ENCODE measurements at places on chromosomes 5 and 9.

- no peak for DNase-seq
Observed at GRCh38 chr9:90741036-90741435, 60.6 kb upstream of the SYK start.

DNA sequence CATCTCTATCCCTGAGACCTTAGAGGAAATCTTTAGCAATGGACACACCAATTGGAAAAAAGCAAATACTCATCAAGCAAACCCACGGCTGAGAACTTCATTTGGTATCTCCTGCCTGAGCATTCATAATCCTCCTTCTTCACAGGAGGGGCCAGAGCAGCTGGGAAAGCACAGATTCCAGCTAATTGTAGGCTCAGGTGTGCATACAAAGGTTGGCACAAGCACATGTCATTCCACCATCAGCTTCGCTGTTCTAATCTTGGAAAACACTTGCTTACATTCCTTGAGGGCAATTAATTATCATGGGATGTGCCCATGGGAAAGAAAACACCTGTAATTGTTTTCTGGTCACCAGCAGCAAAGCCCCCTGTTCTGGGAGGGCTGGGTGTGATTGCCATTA, 376.6 kb downstream of the SPOCK1 start:
- DNase-seq, result no peak

DNA sequence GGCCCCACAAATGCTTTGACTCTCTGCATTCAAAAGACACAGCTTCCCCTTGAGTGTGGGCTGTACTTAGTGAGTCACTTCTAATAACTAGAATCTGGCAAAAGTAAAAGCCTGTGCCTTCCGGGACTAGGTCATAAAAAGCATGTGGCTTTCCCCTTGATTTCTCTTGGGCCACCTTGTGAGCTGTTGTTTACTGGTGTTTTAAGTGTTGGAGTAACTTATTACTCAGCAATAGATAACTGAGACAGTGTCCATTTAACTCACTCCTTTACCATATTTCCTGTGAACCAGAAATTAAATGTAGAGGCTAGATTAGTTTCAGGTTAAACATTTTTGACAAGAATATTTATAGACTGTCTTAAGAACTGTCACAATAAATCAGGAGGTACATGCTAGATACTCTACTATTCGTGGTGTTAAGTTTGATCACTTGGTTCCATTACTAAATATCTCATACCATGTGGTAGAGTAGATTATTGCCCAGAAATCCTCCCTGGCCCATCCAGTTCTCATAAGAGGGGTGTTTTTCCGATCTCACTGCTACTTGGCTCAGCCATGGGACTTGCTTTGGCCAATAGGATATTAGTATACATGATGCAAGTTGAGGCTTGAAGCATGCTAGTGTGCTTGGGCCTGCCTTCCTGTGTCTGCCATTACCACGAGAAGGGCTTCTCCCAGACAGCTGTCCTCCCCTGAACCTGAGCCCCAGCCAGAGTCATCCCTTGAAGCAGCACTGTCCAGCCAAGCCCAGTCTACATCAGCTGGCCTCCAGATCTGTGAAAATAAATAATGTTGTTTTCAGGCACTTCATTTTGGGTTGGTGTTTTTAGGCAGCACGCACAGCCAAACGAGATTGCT, 10.4 kb upstream of the CMBL start:
- DNase-seq, result no peak

GRCh38 chr5:136279314-136279713, 86.0 kb downstream of the TRPC7 start:
- no peak for DNase-seq

DNA sequence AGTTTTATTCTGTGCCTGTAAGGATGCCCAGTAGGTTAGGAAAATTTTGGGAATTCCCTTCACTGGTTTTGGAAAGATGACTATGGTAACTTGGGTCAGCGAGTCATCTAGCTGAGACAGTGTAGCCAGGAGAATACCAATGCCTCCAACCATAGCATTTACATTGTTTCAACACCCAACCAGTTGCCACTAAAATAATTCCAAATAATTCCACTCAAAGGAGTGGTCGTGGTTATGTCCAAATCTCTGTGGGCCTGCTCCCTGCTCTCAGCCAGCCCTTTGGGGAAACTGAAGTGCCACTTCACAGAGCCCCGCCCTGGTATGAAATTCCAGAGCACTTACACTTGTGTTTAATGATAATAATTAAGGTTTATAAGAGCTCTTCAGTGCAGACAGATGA, 310.5 kb downstream of the PLK2 start:
- no peak for DNase-seq

DNA sequence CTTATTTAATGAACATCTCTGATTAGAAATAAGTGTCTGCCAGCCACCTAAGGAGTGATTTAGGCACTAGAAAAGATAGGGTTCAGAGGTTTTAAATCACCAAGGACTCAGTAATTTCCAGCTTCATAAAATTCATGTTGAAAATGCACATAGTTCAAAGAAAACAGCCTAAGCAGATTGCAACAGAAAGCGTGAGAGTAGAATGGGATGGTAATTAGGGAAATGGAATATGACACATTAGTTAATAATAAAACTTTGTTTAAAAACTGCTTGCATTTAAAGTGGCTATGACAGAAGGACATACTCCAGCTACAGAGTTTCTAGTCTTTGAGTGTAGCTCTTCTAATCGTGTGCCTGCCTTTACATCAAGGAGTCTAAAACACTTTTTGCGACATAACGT, 490.8 kb downstream of the TLE4 start:
- DNase-seq, result no peak

DNA sequence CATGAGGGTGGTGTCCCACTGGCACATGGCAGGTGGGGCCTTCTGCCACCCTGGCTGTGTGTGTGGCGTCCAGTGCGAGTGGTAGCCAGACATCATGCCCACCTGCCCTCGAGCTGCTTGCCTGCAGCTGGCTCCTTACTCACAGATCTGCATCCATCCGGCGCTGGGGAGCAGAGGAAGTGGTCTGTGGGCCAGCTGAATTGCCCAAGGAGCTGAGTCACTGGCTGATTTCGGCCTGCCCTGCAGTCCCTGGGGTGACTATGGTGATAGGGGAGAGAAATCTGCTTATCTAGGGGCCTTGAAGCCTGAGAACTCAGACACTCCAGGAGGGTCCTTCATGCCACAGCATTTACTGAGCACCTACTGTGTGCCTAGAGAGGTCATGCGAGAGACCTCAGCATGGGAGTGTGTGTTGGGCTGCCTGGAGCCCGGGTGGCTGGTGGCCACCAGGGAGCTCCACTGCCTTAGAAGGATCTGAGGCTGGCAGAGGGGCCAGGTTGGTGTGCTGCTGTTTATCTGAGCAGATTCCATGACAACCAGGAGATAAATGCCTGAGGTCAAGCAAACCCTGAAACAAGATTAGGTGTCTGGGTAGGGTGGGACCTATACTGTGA, 57.1 kb downstream of the SLC22A5 start:
- no peak for DNase-seq

GRCh38 chr5:68862560-68862959, 231.3 kb upstream of the SLC30A5 start:
- no peak for DNase-seq

DNA sequence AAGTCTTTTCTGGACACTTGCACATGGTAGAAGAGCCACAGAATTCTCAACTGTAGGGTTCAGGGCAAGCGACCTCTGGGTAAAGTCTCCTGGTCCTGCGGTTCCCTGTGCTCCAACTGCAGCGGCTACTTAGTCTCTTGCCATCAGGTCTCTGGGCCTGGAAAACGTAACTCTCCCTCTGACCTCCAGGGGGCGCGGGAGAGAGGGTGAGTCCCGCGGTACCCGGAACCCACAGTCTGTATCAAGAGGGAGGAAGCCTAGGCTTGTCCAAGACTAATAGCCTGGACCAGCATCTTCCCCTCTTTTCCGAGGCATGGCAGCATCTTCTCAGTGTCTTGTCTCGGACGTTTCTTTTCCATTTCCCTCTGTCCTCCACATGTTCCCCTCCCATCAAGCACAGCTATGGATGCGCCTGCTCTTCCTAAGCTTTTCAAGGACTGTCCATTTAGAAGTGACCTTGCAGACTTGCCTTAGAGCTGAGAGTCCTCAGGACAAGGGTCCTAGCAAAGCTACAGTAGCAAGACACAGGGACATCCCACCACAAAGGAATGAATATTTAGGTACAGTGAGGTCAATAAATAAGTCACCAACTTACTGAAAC, 59.3 kb downstream of the FSTL4 start:
- DNase-seq, result peak; percentile 5

DNA sequence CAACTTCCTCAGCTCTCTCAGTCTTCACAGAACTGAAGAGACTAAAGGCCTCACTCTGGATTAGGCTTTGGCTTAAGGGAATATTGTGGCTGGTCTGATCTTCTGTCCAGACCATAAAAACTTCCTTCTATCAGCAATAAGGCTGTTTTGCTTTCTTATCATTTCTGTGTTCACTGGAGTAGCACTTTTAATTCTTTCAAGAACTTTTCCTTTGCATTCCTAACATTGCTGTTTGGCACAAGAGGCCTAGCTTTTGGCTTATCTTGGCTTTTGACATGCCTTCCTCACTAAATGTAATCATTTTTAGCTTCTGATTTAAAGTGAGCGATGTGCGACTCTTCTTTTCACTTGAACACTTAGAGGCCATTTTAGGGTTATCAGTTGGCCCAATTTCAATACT, 88.7 kb upstream of the ACOT12 start:
- no peak for DNase-seq

- no peak for DNase-seq
Observed at GRCh38 chr5:77172713-77173328, 37.7 kb upstream of the PDE8B start.

DNA sequence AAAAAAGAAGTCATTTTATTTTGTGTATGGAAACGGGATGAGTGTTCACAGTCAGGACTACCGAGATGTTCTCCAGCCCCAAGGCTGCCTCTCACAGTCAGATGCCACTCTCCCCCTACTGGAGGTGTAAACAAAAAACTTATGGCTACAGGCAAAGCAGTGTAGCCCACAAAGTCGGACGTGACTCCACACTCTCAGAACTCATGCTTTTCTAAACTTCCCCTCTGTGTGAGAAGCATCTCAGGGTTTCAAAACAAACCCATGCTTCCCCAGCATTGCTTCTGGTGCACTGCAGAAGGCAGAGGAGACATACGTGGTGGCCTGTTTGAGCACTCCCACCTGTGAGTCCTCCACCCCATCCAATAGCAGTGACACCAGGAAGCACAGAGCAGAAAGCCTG, 580.3 kb downstream of the BNC2 start:
- no peak for DNase-seq

GRCh38 chr5:61186634-61187033, 24.4 kb upstream of the SMIM15 start:
- DNase-seq, result no peak

DNA sequence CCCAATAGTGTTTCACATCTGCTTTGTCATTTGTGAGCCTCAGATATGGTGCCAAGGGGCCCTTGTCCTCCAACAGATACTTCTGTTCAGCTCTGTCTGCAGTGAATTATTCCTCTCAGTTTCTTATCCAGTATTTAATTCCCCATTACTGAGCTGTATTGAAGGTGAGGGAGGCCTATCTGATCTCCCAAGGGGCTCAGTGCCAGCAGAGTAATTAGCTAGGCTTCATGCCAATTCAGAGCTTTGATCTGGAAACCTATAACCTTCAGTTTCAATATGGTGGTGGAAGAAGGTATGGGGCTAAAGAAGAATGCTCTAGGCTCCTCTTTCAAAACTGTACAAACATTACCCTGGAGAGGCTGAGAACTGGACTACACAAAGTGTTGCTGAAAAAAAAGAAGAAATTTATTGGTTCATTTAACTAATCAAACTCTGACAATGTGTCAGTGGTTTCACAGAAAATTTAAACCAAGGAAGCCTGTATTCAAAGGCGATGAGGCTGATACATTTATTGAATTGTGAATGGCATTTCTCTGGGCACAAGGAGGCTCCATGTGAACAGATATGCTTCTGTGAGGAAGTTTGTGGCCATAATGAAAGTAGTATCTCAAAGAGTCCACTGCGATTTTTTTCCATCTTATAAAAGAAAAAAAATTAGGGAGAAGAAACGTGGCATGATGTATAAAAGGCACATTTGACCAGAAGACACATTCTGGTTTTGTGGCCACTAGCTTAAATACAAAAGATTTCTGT, 397.8 kb downstream of the TLE4 start:
- no peak for DNase-seq

- DNase-seq, result no peak
Observed at GRCh38 chr5:98514215-98514614, 259.2 kb upstream of the RGMB start.

DNA sequence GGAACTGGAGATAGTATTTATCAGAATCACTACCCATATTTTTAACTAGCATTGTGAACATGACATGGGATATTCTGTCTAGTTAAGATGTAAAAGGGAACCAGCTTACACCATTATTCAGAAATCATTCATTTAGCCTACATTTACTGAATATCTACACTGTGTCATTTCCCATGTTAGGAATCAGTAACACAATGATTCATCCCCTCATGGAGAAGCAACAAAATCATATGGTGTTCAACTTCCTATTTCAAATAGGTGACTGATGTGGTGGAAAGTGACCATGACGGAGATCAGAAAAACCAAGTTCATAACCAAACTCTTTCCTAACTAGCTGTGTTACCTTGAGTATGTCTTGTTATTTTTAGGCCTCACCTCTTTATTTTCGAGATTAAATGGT, 550.0 kb upstream of the TUSC1 start:
- no peak for DNase-seq

Data from stimulated activated CD8-positive, alpha-beta memory T cell treated with anti-CD3 and anti-CD28 coated beads, Interleukin-12 subunit alpha, Interleukin-12 subunit beta, amount 100 ng/mL, for 1 hour (primary cell).